ENCODE measurements at places on chromosomes 7 and 10. TPM values are rescaled to one million over a fixed set of nuclear protein-coding genes. Genes with fewer than 3 reads are reported as not detected.

Gene CDHR1
- 0.13 TPM for total RNA-seq

Gene GRIFIN
- total RNA-seq = not detected

Gene PRLHR
- not detected for total RNA-seq

Gene AKR1C1
- 514 TPM for total RNA-seq

Gene AKR1D1
- total RNA-seq = not detected

Gene SPDYE2
- not detected for total RNA-seq

Measured in A549 treated with DMSO at 1 μM for 4 hours (cell line).